Activated T-helper 2 cell treated with anti-CD3 and anti-CD28 coated beads, Interferon-gamma antibody, Interleukin-2, Interleukin-4, amounts not matched to agents 10 μg/mL and 5 μg/mL and 100 μg/mL, durations not matched to agents 14 hours and 24 hours and 36 hours (primary cell): ENCODE measurements at places on chromosomes 5 and 9. TPM values are rescaled to one million over a fixed set of nuclear protein-coding genes. Genes with fewer than 3 reads are reported as not detected.

The CAMK4 gene
- total RNA-seq = 71.8 and 76.7 TPM in 2 replicates

DNA sequence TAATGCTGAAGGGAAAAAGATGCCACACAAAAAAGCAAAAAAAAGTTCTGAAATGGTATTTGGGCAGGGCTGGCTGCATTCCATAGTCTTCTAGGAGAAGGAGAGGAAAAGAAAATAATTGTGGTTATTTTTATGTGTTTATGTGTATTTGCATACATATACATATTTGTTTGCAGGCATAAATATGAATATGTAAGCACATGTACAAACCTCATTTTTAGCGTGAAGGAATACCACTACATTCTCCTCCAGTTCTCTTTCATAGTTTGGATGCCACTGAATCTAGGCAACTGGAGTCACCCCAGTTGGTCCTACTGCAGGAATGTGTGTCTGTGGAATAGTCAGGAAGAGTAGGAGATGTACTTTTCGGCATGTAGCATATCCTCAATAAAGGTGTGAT lies 181.1 kb downstream of the YTHDC2 start:
- no peak for DNase-seq

DNA sequence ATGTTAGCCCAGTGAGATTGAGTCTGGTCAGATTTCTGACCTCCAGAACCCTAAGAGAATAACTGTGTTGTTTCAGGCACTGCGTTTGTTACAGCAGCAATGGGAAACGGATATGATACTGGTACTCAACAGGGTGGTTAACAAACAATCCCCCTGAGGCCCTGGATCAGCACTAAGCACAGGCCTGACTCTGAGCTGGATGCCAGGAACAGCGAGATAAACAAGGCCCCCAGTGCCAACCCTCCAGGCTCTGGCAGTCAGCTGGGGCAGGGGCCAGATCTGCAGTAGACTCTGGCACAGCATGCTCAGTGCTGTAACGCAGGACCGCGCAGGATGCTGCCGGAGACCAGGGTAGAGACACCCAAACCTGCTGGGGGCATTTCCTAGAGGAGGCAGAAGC lies 22.1 kb downstream of the CPLX2 start:
- DNase-seq = no peak

The TMEM8B gene
- total RNA-seq = 3.0 and 3.4 TPM in 2 replicates

GRCh38 chr5:179218943-179219330 lies 126.3 kb downstream of the ADAMTS2 start:
- DNase-seq = no peak

The SLC6A19 gene
- not detected in 2 replicates for total RNA-seq

DNA sequence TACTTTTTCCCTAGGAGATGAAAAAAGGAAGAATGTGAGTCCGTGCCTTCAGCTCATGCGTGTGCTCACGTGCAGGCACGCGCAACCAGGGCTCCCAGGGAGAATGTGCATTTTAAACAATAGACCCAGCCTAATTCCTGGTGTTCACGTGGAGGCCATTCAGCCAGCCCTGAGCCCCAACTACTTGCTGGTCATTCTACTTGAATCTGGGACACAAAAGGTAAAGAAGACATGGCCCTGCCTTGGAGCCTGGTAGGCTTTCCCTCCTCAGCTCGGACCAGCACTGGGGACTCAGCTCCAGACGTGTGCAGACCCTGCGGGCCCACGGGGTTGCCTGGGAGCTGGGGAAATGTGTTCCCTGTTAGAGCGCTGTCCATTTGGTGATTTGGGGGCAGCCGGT lies 125.5 kb downstream of the MVB12B start:
- no peak for DNase-seq

GRCh38 chr5:52603778-52604554 lies 183.8 kb upstream of the ITGA1 start:
- DNase-seq = no peak

The LHX3 gene
- total RNA-seq = not detected in 2 replicates

DNA sequence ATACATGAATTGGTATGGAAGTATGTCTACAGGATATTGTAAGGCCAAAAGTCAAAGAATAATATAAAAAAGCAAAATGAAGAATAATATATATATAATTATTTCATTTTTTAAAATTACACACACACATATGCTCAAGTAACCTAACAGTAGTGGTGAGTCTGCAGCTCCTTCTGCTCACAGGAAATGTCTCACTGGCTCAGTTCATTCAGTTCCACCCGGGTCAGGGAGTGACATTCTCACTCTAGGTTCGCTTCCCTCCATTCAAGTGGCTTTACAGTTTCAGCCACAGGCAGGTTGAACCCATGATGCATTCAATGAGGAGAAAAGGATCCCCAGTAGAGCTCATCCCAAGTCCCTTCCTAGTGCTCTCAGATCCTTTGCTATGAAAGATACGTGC lies 90.8 kb downstream of the SUSD1 start:
- DNase-seq = no peak

DNA sequence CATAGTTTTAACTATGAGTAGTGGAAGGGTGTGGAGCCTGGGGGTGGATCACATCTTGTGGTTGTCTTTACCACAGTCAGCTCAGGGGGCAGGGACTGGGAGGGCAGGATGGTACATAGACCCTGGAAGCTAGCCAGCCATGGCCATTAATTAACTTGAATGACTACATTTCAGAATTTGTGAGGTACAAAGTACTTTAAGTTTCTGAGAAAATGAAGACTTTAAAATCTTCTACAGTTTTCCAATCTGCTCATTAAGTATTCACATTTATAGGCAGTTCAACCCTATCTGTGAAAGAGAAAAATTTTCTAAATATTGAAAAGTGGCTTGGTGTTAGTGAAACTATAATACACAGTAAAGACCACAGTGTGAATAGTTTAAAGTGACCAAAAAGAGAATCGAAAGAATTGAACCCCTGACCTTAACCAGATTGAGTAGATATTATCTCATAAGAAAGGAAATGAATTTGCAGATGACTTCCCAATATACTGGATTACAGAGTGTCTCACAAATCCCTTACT lies 234.2 kb upstream of the MEF2C start:
- no peak for DNase-seq

GRCh38 chr5:92401-93220 lies 643 bp downstream of the PLEKHG4B start:
- DNase-seq = no peak

GRCh38 chr5:150655221-150655620 lies 5.8 kb upstream of the MYOZ3 start:
- DNase-seq = no peak

GRCh38 chr9:4276856-4277255 lies 23.0 kb downstream of the GLIS3 start:
- DNase-seq = no peak

The N4BP3 gene
- 3.3 and 3.4 TPM in 2 replicates for total RNA-seq

- DNase-seq = no peak
Measured at GRCh38 chr5:156407251-156407650, 80.3 kb downstream of the SGCD start.

DNA sequence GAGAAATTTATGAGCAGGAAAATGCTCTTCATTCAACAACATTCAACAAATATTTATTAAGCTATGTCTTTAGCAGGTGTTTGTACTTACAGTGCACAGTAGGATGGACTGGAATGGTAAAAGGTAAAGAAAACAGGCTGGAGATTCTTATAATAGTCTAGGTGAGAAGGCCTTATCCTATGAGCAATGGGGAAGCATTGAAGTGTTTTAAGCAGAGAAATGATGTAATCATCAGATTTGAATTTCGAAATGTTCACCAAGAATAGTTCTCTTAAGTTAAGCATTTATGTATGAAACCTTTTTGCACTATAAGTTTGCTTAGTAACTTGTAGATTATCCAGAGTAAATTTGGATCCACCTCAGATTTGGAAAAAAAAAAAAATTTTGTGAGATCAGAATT lies 209.3 kb downstream of the NR3C1 start:
- DNase-seq = no peak

DNA sequence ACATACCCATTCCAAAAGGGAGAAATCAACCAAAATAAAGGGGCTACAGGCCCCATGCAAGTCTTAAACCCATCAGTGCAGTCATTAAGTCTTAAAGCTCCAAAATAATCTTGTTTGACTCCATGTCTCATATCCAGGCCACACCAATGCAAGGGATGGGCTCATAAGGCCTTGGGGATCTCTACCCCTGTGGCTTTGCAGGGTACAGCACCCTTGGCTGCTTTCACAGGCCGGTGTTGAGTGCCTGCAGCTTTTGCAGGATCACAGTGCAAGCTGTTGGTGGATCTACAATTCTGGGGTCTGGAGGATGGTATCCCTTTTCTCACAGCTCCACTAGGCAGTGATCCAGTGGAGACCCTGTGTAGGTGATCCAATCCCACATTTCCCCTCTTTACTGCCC lies 5.0 kb upstream of the SPINK14 start:
- no peak for DNase-seq

The PRDM9 gene
- total RNA-seq = not detected in 2 replicates

DNA sequence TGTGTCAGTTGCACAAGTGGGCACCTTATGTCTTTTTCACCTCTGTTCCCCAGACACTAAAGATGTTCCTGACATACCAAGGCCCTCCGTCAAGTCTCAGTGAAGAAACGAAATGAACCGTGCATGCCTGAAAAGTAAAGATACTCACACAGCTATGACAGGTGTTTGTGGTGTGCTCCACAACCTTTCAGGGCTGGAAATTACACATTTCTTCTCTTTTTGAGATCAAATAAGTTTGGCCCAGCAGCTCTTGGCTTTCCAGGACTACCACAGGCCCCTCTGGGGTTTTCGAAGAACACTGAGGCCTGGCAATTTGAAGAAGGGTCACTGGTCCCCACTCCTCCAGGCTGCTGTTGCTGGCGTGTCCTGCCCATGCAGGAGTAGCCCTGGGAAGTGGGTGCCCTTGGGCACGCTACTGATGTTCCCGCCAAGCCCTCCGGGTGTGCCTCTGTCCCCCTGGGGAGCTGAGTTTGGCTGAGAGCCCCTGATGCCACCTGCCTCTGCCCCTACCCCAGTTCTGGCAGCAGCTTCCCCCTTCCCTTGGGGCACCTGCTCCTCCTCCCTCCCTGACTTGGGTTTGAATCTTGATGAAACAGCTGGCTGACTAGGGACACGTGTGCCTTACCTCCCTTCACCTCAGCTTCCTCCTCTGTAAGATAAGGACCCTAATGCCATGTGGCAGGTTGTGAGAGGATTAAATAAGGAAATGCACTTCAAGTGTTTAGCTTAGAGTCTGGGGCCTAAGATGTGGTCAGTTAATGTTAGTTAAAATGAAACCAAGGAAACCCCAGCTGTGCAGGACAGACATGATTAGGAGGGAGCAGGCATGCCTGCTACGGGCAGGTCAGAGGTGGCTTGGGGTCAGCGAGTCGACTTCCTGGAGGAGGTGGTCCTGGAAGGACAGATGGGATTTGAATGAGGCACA lies 49.1 kb upstream of the GADD45G start:
- no peak for DNase-seq

The PPIC gene
- not detected in 2 replicates for total RNA-seq

The FSTL4 gene
- total RNA-seq = 2.1 and 2.5 TPM in 2 replicates

DNA sequence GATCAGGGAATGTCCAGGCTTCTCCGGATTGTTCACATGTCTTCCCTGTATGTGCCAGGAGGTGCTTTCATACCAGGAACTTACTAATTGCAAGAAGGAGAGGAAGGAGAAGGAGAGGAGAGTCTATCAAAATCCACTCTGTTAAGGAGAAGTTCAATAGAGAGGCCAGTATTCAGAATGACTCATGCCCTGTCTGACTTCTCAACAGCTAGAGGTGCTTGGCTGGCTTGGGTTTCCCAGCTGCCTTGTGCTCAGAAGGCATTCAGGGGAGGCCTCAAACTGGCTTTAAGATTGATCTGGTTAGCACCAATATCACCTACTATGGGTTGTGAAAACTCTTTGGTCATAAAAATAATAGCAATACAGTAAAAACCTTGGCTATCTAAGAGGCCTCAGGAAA lies 167.9 kb upstream of the GLRA1 start:
- no peak for DNase-seq

DNA sequence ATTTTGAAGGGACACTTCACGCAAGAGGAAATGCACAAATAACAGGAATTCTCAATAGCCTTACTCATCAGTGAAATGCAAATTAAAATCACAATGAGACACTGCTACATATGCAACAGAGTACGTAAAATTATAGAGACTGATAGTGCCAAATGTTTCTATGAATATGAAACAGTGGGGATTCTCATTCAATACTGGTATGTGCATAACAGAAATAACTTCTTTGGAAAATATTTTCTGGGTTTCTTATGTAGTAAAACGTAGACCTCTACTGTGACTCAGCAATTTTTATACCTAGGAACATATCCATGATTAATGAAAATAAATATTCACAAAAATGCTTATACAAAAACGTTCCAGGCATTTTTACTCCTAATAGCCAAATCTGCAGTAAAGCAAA lies 1625.2 kb downstream of the MAT2B start:
- no peak for DNase-seq

DNA sequence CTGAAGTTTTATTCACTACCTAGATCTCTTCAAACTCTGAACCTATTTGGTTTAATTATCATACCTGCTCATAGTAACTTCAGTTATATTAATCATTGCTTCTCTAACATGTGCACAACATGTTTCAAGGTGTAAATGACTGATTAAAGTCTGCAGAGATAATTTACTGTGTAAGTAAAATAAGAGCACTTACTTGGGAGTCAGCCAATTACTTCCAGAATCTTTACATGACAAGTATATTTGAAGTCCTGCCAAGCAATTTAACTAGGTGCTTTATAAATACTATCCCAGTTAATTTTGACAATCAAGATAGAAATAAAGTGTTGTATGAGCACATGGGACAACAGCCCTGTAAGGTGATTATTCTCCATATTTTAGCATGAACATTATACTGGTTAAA lies 109.9 kb downstream of the RFX3 start:
- DNase-seq = no peak

GRCh38 chr5:109989994-109990722 lies 300.4 kb downstream of the MAN2A1 start:
- DNase-seq = no peak

DNA sequence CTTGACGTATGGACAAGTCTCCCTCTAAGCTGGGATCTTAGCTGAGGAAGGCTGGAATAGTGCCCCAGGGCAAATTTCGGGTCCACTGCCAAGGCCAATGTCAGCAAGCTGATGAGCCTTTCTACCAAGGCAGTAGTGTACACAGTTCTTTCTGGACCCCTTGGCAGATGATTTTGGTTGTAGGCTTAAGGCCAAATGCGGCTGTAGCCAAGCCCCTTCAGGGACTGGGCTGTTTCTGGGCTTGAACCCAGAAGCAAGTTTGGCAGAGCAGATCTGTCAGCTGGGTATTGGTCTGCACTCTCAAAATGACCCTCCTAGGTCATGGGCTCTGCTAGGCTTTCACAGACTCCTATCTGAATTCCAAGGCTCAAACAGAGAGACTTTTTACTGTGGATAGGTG lies 121.6 kb downstream of the ADAMTSL1 start:
- no peak for DNase-seq

The HSPB3 gene
- not detected in 2 replicates for total RNA-seq

- DNase-seq = no peak
Measured at GRCh38 chr5:149697001-149697400, 33.1 kb upstream of the PPARGC1B start.

DNA sequence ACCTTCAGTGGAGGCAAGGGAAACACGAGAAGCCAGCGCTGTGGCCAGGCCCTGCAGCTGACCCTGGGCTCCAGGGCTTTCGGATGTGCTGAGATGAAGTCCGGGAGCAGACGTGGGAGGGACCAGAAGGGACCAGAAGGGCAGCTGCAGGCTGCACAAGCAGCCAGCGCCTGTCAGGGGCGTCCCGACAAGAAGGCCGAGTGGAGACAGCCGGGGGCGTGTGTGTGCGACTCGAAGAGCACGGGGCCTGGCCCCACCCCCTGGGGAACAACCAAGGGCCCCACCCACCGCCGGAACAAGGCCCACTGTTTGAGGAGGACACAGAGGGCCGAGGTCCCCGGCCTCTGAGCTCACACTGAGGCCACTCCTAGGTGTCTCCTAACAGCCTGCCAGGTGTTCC lies 31.4 kb downstream of the SLC12A7 start:
- no peak for DNase-seq

The CARD9 gene
- 16.2 and 17.6 TPM in 2 replicates for total RNA-seq

GRCh38 chr5:132417010-132417439 lies 47.5 kb downstream of the SLC22A5 start:
- DNase-seq = no peak
